ENCODE measurements at places on chromosomes 3 and 15. TPM values are rescaled to one million over a fixed set of nuclear protein-coding genes. Genes with fewer than 3 reads are reported as not detected.

The HACD2 gene
- 41.0 TPM for total RNA-seq

The SCAANT1 gene
- total RNA-seq: not detected

The GPR62 gene
- not detected for total RNA-seq

The SLITRK3 gene
- not detected for total RNA-seq

The C3orf49 gene
- not detected for total RNA-seq
